ENCODE measurements at places on chromosomes 7 and 10.
A peak's percentile ranks its signal among the peaks of the same experiment; 100 is the strongest.

- DNase-seq: no peak
These were observed 109.9 kb upstream of the ITGB1 start for GRCh38 chr10:33067917-33068316.

DNA sequence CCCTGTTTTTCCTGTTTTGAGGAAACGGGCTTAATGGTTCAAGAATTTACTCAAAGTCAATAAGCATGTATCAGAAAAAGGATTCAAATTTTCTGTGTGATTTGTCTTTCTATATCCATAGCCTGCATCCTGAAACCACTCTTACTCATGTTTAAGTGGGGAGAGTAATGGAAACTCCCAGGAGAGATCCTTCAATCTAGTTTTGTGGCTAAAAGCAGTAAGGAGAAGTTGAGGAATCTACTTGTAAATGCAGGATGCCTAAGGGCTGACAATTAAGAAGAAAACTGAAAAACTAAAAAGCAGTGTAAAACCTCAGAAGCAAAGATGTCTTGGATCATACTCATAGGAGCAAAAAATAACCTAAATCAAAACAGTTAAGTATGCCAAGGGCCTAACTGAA is 68.1 kb upstream of the GRID1 start:
- no peak for DNase-seq

DNA sequence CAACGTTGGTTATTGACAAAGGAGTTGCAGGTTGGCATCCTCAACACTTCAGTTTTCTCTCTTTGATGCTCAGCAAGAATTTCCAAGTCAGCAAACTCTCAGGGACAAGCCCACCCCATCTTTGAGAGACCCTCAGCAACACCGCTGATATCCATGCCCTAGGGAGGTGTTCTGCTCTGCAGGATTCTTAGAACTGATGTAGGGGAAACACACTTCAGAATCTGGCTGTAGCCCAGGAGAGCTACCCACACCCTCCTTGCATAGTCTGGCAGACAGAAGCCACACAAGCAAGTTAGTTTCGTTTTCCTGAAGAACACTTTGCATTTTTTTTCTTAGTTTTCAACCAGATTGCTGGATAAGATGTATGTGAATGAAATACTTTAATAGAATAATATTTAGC is 822 bp downstream of the SAMD9L start:
- peak; percentile 27 for DNase-seq

GRCh38 chr10:60908031-60908430 is 36.0 kb downstream of the RHOBTB1 start:
- peak; percentile 18 for DNase-seq

GRCh38 chr7:45417268-45417667 is 156.9 kb upstream of the ADCY1 start:
- no peak for DNase-seq

DNA sequence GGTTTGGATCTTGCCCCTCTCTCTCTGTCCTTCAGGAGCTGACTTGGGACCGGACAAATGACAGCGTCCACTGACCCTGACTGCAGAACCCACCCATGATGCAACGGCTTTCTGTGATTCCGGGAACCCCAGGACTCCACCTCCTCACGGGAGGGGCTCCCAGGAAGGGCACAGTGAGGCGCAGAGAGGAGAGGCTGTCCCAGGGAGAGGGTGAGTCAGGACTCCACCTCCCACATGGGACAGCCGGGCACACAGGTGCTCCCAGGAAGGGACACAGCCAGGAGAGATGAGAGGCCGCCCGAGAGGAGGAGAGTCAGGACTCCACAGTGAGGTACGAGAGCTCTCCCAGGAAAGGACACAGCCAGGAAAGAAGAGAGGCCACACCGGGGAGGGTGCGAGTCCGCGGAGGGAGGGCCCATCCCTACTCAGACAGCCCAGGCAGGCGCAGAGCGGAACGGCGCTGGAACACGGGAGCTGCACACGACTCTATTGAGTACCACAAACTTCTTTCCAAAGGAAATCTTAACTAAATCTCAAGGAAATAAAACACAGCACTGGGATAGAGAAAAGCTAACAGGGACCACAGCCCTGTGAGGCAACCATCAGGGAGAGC is 162.5 kb downstream of the MAD1L1 start:
- no peak for DNase-seq

DNA sequence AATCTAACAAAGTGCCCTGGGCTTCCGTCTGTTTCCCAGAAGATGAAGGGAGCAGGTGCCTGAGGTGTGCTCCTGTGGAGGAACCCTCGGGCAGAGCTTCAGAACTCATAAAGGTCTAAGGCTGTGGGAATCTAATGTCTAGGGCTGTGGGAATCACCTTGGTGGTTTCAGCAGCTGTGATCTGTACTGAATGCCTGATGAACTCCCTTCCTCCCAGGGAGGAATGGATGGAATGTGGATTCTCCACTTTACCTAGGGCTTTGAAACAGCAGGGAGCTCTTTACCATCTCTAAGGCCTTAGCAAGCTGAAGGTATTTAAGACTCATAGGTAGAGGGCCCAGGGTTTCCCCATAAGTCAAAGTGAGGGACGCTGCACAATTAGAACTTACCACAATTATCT is 36.0 kb upstream of the SEMA3E start:
- no peak for DNase-seq

All from lung microvascular endothelial cell (primary cell).